Inflammatory macrophage (primary cell): ENCODE measurements at places on chromosomes 1 and 21.

GRCh38 chr1:97093741-97094140 is 372.2 kb downstream of the PTBP2 start:
- DNase-seq = no peak

GRCh38 chr1:151199873-151200581 is 1.7 kb downstream of the PIP5K1A start:
- no peak for DNase-seq

DNA sequence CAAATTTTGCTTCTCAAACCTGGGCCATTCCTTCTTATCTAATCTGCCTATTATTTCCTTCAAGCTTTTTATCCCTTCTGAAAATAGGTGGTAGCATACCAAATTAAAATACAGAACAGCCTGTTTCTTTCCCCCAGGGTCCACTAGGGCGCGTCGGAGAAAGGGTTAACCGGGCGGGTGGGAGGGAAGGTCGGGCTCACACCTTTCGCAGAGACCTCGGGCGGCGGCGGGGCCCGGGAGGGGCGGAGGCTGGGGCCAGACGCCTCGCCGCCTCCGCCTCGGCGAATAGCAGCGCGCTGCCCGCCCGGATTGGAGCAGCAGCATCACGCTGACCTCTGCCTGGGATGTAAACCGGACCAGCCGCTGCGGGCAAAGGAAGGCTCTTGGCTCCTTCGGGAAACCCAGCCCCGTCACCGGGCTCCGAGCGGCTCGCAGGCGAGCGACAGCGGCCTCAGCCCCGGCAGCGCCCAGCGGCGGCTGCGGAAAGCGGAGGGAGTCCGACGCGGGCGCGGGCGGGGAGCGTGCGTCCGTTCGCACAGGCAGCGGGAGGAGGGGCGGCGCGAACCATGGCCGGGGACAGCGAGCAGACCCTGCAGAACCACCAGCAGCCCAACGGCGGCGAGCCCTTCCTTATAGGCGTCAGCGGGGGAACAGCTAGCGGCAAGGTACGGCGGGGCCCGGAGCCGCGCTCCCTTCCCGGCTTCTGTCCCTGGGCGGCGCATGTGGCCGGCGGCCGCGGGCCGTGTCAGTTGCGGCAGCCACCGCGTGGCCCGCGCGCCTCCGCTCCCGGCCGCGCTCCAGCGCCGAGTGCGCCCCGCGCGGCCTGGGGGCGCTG is at the start of gene UCK2:
Gene UCK2 (plus strand): TSS at position 347 of the 835 bp plus-strand sequence. CDS start 220 bp downstream, at position 567.
- peak; percentile 58 for DNase-seq

DNA sequence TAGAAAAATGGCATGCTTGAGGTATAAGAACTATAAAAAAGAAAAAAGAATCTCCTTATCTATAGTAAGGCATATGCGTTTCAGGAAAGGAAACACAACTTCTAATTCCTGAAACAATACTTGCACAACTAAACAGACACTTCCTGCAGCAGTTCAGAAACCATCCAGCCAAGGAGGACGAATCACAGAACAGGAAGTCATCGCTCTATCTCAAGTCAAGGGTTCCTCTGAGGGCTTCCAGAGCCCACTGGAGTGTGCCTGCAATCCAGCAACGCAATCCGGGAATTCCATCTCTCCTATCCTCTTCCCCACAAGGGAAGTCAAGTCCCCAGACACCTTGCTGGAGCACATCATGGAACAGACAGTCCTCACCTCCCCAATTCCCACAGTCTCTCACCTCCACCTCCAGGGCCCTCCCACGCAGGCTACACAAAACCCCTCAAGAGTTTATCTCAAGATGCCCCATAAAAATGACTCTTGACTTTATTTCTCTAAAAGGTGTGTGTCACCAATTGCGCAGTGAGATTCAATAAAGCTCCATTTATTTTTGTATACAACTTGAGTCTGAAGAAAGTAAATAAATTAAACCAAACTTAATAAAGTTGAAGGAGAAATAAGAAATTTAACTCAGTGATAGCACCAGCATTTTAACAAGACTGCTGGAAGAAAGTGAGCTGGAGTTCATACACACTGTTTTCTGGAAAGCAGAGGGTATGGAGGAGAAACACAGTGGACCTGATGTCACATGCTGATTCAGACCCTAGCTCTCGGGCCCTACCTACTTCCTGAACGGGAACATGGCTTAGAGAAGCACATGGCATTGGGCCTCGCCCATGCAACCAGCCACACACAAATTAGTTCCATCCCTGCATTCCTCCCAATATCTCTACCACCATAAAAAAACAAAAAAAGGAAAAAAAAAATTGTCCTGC is 39.9 kb downstream of the SIPA1L2 start:
- DNase-seq = peak; percentile 80

DNA sequence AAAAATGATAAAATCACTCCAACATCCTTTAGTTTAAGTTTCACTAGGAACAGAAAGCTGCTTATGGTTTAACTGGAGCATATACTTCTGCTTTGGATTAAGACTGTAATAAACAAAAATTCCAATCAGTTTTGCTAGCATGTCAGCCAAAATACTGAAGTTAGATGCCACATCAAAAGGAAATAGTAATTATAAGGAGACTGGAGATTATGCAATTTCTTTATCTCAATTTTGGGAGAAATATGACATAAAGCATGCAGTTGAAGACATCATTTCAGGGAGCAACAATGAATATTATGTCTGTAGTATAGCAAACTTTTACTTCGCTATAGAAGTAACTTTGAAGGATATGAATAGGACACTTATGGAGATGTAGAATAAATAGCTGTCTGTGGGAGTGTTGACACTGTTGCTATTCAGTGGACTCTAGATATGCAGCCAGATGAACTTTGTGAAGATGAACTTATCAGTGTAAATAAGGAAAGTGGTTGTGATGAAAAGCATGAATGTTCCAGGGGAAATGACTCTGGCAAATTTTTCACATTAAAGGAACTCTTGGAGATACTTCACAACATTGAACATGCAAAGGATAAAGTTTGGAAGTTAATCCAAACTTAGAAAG is 107.8 kb downstream of the RABGAP1L start:
- no peak for DNase-seq

GRCh38 chr1:94522304-94522703 is 19.3 kb downstream of the F3 start:
- DNase-seq = peak; percentile 53
